ENCODE measurements at places on chromosomes 7 and 10. TPM values are rescaled to one million over a fixed set of nuclear protein-coding genes. Genes with fewer than 3 reads are reported as not detected.

Gene NXPH1
- total RNA-seq: not detected

Gene DRGX
- not detected for total RNA-seq

Gene FEZF1
- total RNA-seq: not detected

Gene IGFBP3
- 1,748 TPM for total RNA-seq

Gene CHCHD2
- 120 TPM for total RNA-seq

Gene LIPF
- total RNA-seq: not detected

- no peak overlapping the region for H3K27ac ChIP-seq
- H3K27me3 ChIP-seq: no peaks in the 10 kb centered on the region
- H3K4me1 ChIP-seq: peaks cover 2% of the 10 kb centered on the region
- DNase-seq: no peak
- H3K36me3 ChIP-seq: no peaks in the 10 kb centered on the region
Observed at GRCh38 chr7:156765901-156766656, 125.5 kb downstream of the RNF32 start.

GRCh38 chr10:69491611-69492010, 40.3 kb downstream of the TSPAN15 start:
- peaks cover 8% of the 10 kb centered on the region for H3K36me3 ChIP-seq
- no peaks in the 10 kb centered on the region for H3K27me3 ChIP-seq
- H3K27ac ChIP-seq: no peak overlapping the region

DNA sequence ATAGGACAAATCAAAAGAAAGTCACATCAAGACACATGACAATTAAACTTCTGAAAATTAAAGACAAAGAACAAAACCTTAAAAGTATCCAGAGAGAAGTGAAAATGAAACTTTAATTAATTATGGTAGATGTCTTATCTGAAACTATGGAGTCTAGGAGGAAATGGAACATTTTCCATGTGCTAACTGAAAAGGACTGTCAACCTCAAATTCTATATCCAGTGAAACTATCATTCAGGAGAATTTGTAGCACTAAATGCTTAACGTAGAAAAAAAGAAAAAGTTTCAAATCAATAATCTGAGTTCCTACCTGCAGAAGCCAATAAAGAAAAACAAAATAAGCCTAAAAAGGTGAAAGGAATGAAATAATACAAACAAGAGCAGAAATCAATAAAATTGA, 33.1 kb upstream of the C10orf71 start:
- no peak overlapping the region for H3K27ac ChIP-seq
- H3K4me3 ChIP-seq: no peak overlapping the region
- DNase-seq: no peak
- H3K36me3 ChIP-seq: peaks cover 2% of the 10 kb centered on the region

DNA sequence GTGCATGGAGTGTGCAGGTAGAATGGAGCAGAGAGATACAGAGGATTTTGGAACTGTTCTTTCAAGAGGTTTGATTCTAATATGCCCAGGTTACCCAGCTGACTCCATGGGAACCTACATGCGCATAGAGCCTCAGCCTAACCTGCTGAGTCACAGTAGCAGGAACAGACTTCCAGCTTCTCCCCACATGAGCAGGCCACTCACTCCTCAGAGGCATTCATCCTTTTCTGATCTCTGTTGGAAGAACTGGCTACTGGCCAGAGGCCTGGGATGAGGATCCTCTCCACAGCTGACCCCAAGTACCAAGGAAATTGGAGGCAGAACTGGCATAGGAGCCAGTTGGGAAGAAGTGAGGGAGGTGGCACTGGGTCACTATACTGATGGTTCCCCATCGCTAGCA, 17.9 kb upstream of the CCSER2 start:
- peaks cover 13% of the 10 kb centered on the region for H3K4me1 ChIP-seq
- H3K4me3 ChIP-seq: no peak overlapping the region
- no peak for DNase-seq

- no peak overlapping the region for H3K27ac ChIP-seq
- H3K36me3 ChIP-seq: no peaks in the 10 kb centered on the region
- H3K27me3 ChIP-seq: peaks cover 4% of the 10 kb centered on the region
- DNase-seq: no peak
- no peaks in the 10 kb centered on the region for H3K4me1 ChIP-seq
Observed at GRCh38 chr10:79477456-79477855, 32.0 kb upstream of the ZCCHC24 start.

GRCh38 chr7:25823571-25823970, 328.4 kb upstream of the NFE2L3 start:
- H3K4me1 ChIP-seq: peaks cover 11% of the 10 kb centered on the region
- peaks cover 5% of the 10 kb centered on the region for H3K36me3 ChIP-seq
- no peak overlapping the region for H3K4me3 ChIP-seq
- H3K27ac ChIP-seq: no peak overlapping the region

DNA sequence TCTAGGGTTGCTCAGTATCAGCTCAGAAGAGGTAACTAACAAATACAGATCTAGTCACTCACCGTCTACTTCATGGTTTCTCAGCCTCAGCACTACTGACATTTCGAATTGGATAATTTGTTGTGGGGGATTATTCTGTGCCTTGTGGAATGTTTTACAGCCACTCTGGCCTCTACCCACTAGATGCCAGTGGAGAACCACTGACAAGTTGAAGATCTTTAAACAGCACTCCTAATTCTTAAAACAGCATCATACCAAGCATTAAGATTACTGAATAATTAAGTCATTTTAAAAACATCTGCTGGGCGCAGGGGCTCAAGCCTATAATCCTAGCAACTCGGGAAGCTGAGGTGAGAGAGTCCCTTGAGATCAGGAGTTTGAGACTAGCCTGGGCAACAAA, 82.6 kb downstream of the UPF2 start:
- no peaks in the 10 kb centered on the region for H3K4me1 ChIP-seq
- H3K27me3 ChIP-seq: no peaks in the 10 kb centered on the region
- no peak overlapping the region for H3K4me3 ChIP-seq
- DNase-seq: no peak
- peaks cover 37% of the 10 kb centered on the region for H3K36me3 ChIP-seq

DNA sequence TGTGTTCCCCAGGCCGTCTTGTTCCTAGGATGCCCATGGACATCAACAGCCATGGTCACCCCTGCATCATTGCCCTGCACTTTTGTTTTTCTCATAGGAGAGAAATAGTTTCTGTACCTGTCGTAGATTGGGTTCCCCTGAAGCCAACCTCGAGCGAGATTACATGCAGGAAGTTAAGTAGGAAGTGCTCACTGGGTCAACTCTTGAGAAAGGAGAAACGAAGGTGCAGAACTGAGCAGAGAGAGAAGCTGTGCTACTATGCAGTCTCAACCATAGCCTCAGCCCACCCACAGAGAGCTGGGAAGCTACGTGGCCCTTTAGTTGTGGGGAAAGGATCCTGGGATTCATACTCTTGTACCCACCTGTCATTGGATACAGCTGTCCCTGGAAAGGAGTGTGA, 165.2 kb downstream of the HERPUD2 start:
- H3K36me3 ChIP-seq: no peaks in the 10 kb centered on the region
- DNase-seq: no peak
- no peak overlapping the region for H3K27ac ChIP-seq
- no peaks in the 10 kb centered on the region for H3K4me1 ChIP-seq
- H3K27me3 ChIP-seq: peaks cover 32% of the 10 kb centered on the region
- no peak overlapping the region for H3K4me3 ChIP-seq

DNA sequence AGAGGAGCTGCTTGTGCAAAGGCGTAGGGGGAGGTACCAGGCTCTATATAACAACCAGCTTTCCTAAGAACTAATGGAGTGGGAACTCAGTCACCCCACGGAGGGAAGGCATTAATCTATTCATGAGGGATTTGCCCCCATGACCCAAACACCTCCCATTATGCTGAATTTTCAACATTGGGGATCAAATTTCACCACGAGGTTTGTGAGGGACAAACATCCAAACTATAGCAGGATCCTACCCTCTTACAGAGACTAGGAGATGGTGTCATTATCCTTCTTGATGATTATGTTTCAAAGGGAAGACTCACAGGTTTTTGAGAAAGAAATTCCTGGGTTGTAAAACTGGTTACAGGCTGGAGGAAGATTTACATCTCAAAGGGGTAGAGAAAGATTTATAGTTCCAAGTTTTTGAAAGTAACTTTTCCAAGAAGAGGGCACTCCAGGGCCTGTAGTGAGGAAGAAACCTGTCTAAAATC, 295.0 kb upstream of the DKK1 start:
- no peaks in the 10 kb centered on the region for H3K27me3 ChIP-seq
- no peak overlapping the region for H3K27ac ChIP-seq
- DNase-seq: no peak
- no peak overlapping the region for H3K4me3 ChIP-seq

DNA sequence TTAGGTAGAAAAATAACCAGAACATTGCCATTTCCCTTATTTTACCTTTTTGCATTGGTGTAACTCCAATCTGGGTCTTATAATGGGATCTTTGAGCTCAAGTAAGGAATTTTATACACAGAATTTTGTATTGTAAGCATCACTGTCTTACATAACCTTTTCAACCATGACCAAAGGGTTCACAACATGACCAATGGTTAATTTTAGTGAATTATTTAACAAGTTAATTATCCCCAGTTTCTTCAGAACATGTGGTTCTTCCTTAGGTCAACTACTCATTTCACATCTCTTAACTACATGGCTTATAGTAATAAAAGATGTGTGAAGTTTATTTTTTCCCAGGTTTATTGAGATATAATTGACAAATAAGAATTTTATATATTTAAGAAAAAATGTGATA, 74.2 kb upstream of the RHOBTB1 start:
- H3K4me3 ChIP-seq: no peak overlapping the region
- H3K4me1 ChIP-seq: peaks cover 16% of the 10 kb centered on the region
- DNase-seq: no peak
- no peaks in the 10 kb centered on the region for H3K36me3 ChIP-seq

- H3K36me3 ChIP-seq: no peaks in the 10 kb centered on the region
- DNase-seq: no peak
Observed at GRCh38 chr10:50325449-50326171, 74.3 kb upstream of the ASAH2 start.

DNA sequence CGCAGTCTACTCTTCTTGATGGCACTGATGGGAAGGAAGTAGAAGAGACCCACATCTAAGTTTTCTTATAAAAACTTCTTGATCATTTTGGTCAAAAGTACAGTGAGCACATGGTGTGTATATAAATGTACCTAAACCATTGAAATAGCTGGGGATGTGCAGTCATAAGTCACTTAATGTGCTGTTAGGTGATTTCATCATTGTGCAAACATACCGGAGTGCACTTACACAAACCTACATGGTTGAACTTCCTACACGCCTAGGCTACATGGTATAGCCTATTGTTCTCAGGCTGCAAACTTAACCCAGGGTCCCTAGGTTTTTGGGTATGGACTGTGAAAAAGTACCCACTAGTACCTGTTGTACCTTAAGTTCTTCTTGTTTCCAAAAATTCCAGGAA, 123.3 kb upstream of the ZNF438 start:
- H3K4me3 ChIP-seq: no peak overlapping the region
- no peak for DNase-seq
- no peak overlapping the region for H3K27ac ChIP-seq
- H3K4me1 ChIP-seq: peaks cover 46% of the 10 kb centered on the region
- no peaks in the 10 kb centered on the region for H3K27me3 ChIP-seq
- peaks cover 2% of the 10 kb centered on the region for H3K36me3 ChIP-seq

DNA sequence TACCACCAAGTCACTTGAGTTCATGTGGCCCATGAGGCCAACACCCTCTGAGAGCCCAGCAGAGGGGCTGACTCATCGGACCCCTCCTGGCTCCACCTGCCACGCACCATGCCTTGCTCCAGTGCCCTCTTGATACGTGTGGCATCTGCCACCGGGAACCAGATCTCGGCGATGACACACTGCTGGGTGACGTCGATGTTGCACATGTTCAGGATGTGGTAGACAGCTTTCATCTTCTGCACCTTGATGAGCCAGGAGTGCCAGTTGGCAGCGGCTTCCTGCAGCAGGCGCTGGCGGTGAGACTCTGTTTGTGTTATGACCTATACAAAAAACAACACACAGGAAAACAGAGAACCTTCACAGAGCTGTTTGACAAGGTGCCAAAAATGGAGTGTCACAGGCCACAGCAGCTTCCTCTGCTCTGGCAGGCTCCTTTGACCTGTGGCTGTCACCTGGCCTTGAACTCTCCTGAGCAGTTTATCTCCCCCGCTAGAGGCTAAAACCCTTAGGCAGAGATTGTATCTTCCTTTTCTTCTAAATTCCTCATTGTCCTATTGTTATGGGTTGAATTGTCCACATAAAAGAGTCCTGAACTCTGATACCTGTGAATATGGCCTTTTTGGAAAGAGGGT, 45.2 kb upstream of the TMEM213 start:
- no peak overlapping the region for H3K27ac ChIP-seq
- H3K27me3 ChIP-seq: peaks cover 13% of the 10 kb centered on the region
- H3K4me3 ChIP-seq: no peak overlapping the region
- DNase-seq: no peak
- H3K4me1 ChIP-seq: peaks cover 12% of the 10 kb centered on the region

DNA sequence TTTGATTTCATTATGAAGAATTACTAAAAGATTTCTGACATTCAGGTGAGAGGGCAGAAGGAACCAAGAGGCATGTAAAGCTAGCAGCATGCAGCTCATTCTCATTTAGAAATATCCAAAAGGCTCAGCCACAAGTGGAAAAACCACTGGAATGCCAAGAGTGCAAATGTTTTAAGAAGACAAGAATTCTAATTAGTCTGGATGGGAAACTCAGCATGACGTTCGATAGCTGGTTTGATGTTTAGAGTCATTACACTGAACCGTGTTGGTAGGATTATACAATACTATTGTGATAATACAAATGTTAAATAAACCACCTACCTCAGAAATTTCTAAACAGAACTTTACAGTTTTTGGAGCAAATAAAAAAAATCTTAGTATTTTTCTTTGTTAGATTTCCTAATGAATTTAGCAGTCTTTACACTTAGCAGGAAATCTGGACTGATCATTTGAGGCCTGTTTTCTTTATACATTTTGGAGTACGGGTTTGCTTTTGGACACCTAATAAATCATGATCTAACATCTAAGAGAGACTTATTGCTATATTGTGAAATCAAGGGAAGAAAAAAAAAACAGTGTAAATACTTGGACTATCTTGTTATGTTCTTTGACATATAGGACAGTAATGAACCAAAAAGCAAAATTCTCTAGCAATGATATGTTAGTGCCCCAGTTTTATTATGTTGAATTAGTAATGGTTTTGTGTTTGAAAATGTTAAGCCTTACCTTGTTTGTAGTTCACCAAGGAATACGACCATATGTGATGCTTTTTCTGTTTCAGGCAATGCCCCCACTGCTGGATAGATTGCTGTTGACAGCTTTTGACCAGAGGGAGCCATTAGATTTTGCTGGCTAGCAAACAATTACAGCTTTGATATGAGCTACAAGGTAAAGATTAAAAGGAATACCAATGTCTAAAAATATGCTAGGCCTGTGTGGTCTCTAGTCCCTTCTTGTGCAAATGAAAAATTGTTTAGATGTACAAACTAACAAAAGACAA, 354.1 kb upstream of the SEMA3A start:
- peaks cover 1% of the 10 kb centered on the region for H3K36me3 ChIP-seq
- no peaks in the 10 kb centered on the region for H3K27me3 ChIP-seq
- no peak for DNase-seq
- peaks cover 23% of the 10 kb centered on the region for H3K4me1 ChIP-seq

DNA sequence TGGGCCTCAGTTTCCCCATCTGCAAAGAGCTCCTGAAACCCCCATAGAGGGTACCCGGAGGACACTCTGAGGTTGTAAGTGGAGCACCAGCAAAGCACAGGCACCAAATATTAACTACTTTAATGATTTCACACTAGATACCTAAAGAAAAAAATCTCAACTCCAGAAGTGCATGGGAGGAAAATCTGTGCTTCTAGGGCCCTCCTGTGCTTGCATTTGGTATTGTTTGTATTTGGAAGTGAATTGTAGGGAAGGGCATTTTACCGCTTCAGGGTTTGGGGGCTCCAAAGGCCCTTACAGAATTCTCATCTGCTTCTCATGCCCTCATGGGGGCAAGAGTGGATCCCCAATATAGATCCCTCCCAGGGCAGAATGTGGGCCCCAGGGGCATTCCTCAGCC, 22.4 kb upstream of the DRGX start:
- H3K27ac ChIP-seq: no peak overlapping the region
- no peak overlapping the region for H3K4me3 ChIP-seq
- peaks cover 3% of the 10 kb centered on the region for H3K36me3 ChIP-seq
- peaks cover 35% of the 10 kb centered on the region for H3K27me3 ChIP-seq
- no peaks in the 10 kb centered on the region for H3K4me1 ChIP-seq
- DNase-seq: no peak

Measured in chondrocyte (in vitro differentiated cells).